ENCODE measurements at places on chromosomes 13 and 19. TPM values are rescaled to one million over a fixed set of nuclear protein-coding genes. Genes with fewer than 3 reads are reported as not detected.

- DNase-seq = no peak
- H3K36me3 ChIP-seq = peaks cover 44% of the 10 kb centered on the region
- no peak overlapping the region for H3K27ac ChIP-seq
These were observed 9.2 kb downstream of the SCAF1 start for GRCh38 chr19:49651029-49651819.

- DNase-seq = peak; percentile 88
- H3K36me3 ChIP-seq = peaks cover 33% of the 10 kb centered on the region
- no peak overlapping the region for H3K27ac ChIP-seq
- H3K4me3 ChIP-seq = no peak overlapping the region
- no peaks in the 10 kb centered on the region for H3K27me3 ChIP-seq
These were observed 5.9 kb downstream of the BORCS8 start for GRCh38 chr19:19185853-19186740.

GRCh38 chr19:3538965-3539755, at the start of gene TEKTIP1:
TSS of gene TEKTIP1 (plus strand) at chr19:3539174. CDS start at chr19:3539178, 4 bp downstream.
- H3K27ac ChIP-seq = no peak within 1 kb of the TSS
- peaks cover 27% of the 10 kb centered on the region for H3K36me3 ChIP-seq
- H3K4me1 ChIP-seq = peaks cover 2% of the 10 kb centered on the region
- no peak within 1 kb of the TSS for H3K4me3 ChIP-seq
- no peaks in the 10 kb centered on the region for H3K27me3 ChIP-seq

- peaks cover 18% of the 10 kb centered on the region for H3K4me1 ChIP-seq
- H3K27ac ChIP-seq = peak overlapping the region; percentile 32
- peaks cover 38% of the 10 kb centered on the region for H3K36me3 ChIP-seq
- peak; percentile 68 for DNase-seq
- no peak overlapping the region for H3K4me3 ChIP-seq
These were observed 42.6 kb downstream of the EPS15L1 start for GRCh38 chr19:16429066-16429758.

DNA sequence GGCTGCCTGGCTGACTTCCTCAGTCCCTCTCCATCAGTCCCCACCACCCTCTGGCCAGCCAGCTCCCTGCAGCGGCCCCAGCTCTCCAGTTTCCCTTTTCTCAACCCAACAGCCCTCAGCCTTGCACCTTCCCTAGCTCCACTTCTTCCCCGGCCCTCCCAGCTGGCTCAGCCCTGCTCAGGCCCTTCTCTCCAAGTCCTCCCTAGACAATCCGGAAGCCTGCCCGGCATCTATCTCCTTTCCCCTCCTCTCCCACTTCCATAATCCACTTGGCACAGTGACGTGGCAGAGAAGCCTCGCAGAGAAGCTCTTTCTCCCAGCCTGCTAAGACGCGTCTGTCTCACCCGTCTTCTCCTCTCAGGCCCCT, 1.1 kb downstream of the UBXN6 start:
- H3K27me3 ChIP-seq = peaks cover 2% of the 10 kb centered on the region
- peaks cover 4% of the 10 kb centered on the region for H3K36me3 ChIP-seq
- H3K4me3 ChIP-seq = peak overlapping the region; percentile 96
- H3K27ac ChIP-seq = peak overlapping the region; percentile 92

DNA sequence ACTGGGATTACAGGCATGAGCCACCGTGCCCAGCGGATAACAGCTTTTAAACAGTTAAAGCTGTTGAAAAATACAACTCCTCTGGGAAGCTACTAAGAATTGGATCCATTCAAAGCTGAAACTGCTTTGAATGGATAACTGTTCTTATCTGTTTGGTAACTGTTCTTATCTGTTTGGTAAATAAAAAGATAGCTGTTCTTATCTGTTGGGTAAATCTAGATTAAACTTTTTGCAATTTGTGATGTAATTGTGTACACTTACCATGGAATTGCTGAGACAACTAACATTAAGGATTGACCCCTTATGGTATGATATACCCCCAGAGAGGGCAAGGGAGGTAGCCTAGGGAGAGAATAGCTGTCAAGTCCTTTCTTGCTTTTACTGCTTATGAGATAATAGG, 27.9 kb upstream of the SPART start:
- no peak overlapping the region for H3K4me3 ChIP-seq
- DNase-seq = no peak
- H3K27ac ChIP-seq = no peak overlapping the region
- H3K4me1 ChIP-seq = no peaks in the 10 kb centered on the region
- H3K27me3 ChIP-seq = no peaks in the 10 kb centered on the region

GRCh38 chr19:17629760-17630159, 58.4 kb downstream of the UNC13A start:
- DNase-seq = no peak
- H3K27ac ChIP-seq = no peak overlapping the region
- no peaks in the 10 kb centered on the region for H3K36me3 ChIP-seq
- H3K4me1 ChIP-seq = no peaks in the 10 kb centered on the region
- H3K27me3 ChIP-seq = no peaks in the 10 kb centered on the region

DNA sequence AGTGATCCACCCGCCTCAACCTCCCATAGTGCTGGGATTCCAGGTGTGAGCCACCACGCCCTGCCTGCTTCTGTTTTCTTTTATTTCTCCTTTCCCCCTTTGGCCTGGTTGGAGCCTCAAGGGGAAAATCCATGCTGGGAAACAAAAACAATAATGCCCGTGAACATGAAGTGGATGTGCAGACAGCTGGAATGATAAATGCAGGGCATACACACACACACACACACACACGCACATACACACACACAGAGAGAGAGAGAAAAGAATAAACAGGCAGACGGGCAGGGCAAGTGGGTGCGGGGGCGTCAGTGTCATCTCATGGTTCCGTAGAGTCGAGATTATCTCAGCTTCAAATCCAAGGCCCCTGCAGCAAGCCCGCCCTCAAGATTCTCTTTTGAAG, 4.4 kb upstream of the PLEKHF1 start:
- H3K4me1 ChIP-seq = peaks cover 30% of the 10 kb centered on the region
- peak overlapping the region; percentile 26 for H3K27ac ChIP-seq
- H3K27me3 ChIP-seq = no peaks in the 10 kb centered on the region
- no peaks in the 10 kb centered on the region for H3K36me3 ChIP-seq
- peak; percentile 63 for DNase-seq

GRCh38 chr19:19964416-19964815, 63.7 kb downstream of the ZNF93 start:
- H3K27ac ChIP-seq = no peak overlapping the region
- no peak for DNase-seq
- no peaks in the 10 kb centered on the region for H3K27me3 ChIP-seq
- H3K4me1 ChIP-seq = no peaks in the 10 kb centered on the region

DNA sequence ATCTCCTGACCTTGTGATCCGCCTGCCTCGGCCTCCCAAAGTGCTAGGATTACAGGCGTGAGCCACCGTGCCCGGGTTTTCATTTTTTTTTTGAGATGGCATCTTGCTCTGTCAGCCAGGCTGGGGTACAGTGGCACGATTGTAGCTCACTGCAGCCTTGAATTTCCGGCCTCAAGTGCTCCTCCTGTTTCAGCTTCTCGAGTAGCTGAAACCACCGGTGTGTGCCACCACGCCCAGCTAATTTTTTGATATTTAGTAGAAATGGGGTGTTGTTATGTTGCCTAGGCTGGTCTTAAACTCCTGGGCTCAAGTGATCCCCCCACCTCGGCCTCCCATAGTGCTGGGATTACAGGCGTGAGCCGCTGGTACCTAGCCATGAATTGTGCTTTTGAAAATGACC, 5.9 kb downstream of the ADAT3 start:
- H3K36me3 ChIP-seq = peaks cover 11% of the 10 kb centered on the region
- H3K27me3 ChIP-seq = no peaks in the 10 kb centered on the region
- H3K27ac ChIP-seq = no peak overlapping the region
- no peak for DNase-seq
- H3K4me1 ChIP-seq = peaks cover 10% of the 10 kb centered on the region

GRCh38 chr13:97256343-97256783, 34.2 kb downstream of the MBNL2 start:
- H3K36me3 ChIP-seq = peaks cover 13% of the 10 kb centered on the region
- peak; percentile 55 for DNase-seq
- peaks cover 58% of the 10 kb centered on the region for H3K4me1 ChIP-seq
- H3K4me3 ChIP-seq = peak overlapping the region; percentile 26

GRCh38 chr13:89832827-89833226, 1514.7 kb upstream of the MIR17HG start:
- no peaks in the 10 kb centered on the region for H3K27me3 ChIP-seq
- H3K4me1 ChIP-seq = no peaks in the 10 kb centered on the region
- no peak overlapping the region for H3K27ac ChIP-seq
- no peak for DNase-seq

- peaks cover 62% of the 10 kb centered on the region for H3K4me1 ChIP-seq
- H3K27me3 ChIP-seq = peaks cover 31% of the 10 kb centered on the region
- peaks cover 3% of the 10 kb centered on the region for H3K36me3 ChIP-seq
- peak overlapping the region; percentile 3 for H3K4me3 ChIP-seq
These were observed 1.9 kb downstream of the LTBP4 start for GRCh38 chr19:40603071-40603388.

GRCh38 chr13:79246578-79246949, 159.5 kb downstream of the RBM26 start:
- H3K27ac ChIP-seq = no peak overlapping the region
- no peaks in the 10 kb centered on the region for H3K4me1 ChIP-seq
- peaks cover 5% of the 10 kb centered on the region for H3K27me3 ChIP-seq
- no peaks in the 10 kb centered on the region for H3K36me3 ChIP-seq
- DNase-seq = no peak

- no peak overlapping the region for H3K4me3 ChIP-seq
- no peaks in the 10 kb centered on the region for H3K4me1 ChIP-seq
- no peaks in the 10 kb centered on the region for H3K27me3 ChIP-seq
- H3K27ac ChIP-seq = no peak overlapping the region
These were observed 14.4 kb downstream of the COMP start for GRCh38 chr19:18776736-18777135.

DNA sequence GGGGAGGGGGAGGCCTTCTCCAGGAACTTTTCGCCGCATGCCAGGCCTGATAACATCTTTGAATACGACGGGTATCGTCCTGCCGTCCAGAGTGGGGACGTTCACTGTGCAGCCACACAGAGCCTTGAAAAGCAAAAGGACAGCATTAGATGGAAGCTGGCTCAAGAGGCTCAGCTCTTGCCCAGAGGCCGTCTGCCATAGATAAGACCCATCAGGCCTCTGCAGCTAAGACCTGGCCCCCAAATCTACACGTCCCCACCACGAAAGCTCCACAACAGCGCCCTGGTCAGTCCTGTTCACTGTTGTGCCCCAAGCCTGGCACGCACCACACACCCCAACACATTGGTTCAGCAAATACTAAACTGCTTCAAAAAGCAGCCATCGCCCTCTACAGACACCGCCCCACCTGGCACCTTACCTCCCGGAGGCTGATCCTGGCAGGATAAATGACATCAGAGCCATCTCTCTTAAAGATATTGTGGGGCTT, 2.1 kb downstream of the DNAJB1 start:
- peak overlapping the region; percentile 90 for H3K4me3 ChIP-seq

DNA sequence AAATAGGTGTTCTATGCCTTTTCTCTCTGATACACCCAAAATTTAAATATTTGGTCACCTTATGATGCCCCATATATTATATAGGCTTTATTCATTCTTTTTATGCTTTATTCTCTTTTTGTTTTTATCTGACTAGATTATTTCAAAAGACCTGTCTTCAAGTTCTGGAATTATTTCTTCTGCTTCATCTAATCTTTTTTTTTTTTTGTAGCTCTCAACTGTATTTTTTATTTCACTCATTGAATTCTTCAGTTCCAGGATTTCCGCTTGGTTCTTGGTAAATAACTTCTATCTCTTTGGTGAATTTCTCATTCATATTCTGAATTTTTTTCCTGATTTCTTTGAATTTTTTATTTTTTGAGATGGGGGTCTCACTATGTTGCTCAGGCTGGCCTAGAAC, 3.9 kb upstream of the CLEC4M start:
- no peaks in the 10 kb centered on the region for H3K4me1 ChIP-seq
- DNase-seq = no peak
- H3K36me3 ChIP-seq = peaks cover 8% of the 10 kb centered on the region
- H3K27me3 ChIP-seq = peaks cover 4% of the 10 kb centered on the region

DNA sequence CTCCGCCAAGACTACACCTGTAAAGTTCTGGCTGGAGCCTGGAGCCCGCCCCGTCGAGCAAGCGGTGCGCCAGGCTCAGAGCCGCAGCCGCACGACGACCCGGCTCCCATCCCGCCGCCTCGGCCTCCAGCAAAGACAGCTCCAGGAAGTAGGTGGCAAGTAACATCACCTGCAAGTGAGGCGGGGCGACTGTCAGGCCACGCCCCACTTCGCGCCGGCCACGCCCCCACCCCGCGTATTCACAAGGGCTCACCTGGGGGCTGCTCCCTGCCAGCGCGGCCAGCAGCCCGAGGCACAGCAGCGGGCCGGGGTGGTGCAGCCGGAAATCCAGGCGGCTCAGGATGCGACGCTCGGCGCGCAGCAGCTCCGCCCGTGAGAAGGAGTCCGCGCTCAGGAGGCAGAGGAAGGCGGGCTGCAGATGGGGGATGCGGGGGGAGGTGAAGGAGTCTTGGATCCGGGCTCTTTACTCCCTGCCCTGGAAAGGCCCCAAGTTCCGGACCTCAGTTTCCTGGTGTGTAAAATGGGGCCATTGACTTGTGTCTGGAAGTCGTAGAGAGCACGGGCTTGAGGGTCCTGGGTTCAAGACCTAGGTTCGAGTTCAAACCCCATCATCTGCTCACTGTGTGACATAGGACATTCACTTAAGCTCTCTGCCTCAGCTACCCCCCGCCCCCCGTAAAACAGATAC, 3.2 kb downstream of the CCNP start:
- no peak overlapping the region for H3K27ac ChIP-seq
- H3K27me3 ChIP-seq = peaks cover 62% of the 10 kb centered on the region
- peaks cover 13% of the 10 kb centered on the region for H3K4me1 ChIP-seq
- no peaks in the 10 kb centered on the region for H3K36me3 ChIP-seq

DNA sequence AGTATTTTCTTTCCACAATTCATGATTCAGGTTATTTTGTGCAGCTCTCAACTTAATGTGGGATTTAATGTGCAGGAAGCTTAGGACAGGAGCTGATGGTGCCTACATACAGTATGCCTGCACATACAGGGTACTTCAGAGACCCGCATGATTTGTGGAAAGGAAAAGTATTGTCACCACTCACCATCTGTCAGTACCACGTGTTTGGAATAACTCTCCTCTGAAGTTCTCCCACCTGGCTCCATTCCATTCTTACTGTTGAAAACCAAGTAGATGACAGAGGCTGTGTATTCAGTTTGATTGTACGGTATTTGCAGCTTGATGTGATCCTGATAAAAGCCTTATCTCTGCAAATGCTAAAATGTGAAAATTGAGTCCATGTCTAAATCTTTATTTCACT, 85.7 kb downstream of the ZAR1L start:
- no peak overlapping the region for H3K4me3 ChIP-seq
- no peaks in the 10 kb centered on the region for H3K27me3 ChIP-seq
- peaks cover 5% of the 10 kb centered on the region for H3K36me3 ChIP-seq
- H3K4me1 ChIP-seq = peaks cover 2% of the 10 kb centered on the region

GRCh38 chr13:73851104-73851503, 283.1 kb downstream of the KLF12 start:
- no peak overlapping the region for H3K4me3 ChIP-seq
- DNase-seq = no peak
- no peaks in the 10 kb centered on the region for H3K27me3 ChIP-seq
- peaks cover 3% of the 10 kb centered on the region for H3K4me1 ChIP-seq

The ZNF274 gene
- 19.4 TPM for total RNA-seq

The AMER2 gene
- not detected for total RNA-seq

The OLFM2 gene
- 0.88 TPM for total RNA-seq

The CD79A gene
- total RNA-seq = 2.7 TPM

The NALCN gene
- total RNA-seq = not detected

The NCAN gene
- total RNA-seq = not detected

The C19orf33 gene
- not detected for total RNA-seq
